Activated B cell treated with CpG ODN at 0.5 μM for 24 hours (primary cell): ENCODE measurements at places on chromosomes 1 and 21. TPM values are rescaled to one million over a fixed set of nuclear protein-coding genes. Genes with fewer than 3 reads are reported as not detected.

Gene FYB2
- total RNA-seq, result not detected in 2 replicates

Gene PTPN22
- total RNA-seq, result 25.5 and 26.1 TPM in 2 replicates

Gene S100A16
- total RNA-seq, result not detected in 2 replicates

Gene LEPR
- total RNA-seq, result 0.51 and 1.00 TPM in 2 replicates

Gene TMEM82
- not detected in 2 replicates for total RNA-seq

Gene ZNF683
- not detected in 2 replicates for total RNA-seq

Gene EXTL2
- total RNA-seq, result 3.7 and 4.8 TPM in 2 replicates

Gene LIN28A
- not detected in 2 replicates for total RNA-seq

Gene MNDA
- 14.2 and 17.3 TPM in 2 replicates for total RNA-seq

Gene TIE1
- not detected in 2 replicates for total RNA-seq

Gene AJAP1
- total RNA-seq, result not detected in 2 replicates

Gene PRPF38B
- total RNA-seq, result 77.3 and 88.1 TPM in 2 replicates

Gene SAMD13
- 0.18 TPM in 1 of 2 replicates, not detected in the other for total RNA-seq

Gene INTS3
- 81.1 and 88.6 TPM in 2 replicates for total RNA-seq

Gene ECE1
- total RNA-seq, result 208 and 209 TPM in 2 replicates

Gene CCDC27
- not detected in 2 replicates for total RNA-seq

Gene CCDC181
- not detected in 2 replicates for total RNA-seq

Gene CNTN2
- total RNA-seq, result not detected in 2 replicates

Gene RIPPLY3
- total RNA-seq, result not detected in 2 replicates

Gene ARHGAP30
- 154 and 158 TPM in 2 replicates for total RNA-seq

Gene CCDC17
- total RNA-seq, result 4.6 and 6.3 TPM in 2 replicates

Gene SMPDL3B
- total RNA-seq, result not detected in 2 replicates

Gene TMPRSS15
- total RNA-seq, result not detected in 2 replicates

Gene SLC44A5
- total RNA-seq, result 0.59 and 0.69 TPM in 2 replicates

Gene THEMIS2
- total RNA-seq, result 56.1 and 78.6 TPM in 2 replicates

Gene HSPA6
- 4.0 and 4.5 TPM in 2 replicates for total RNA-seq

Gene MAD2L2
- 34.4 and 34.9 TPM in 2 replicates for total RNA-seq

Gene KCNK2
- not detected in 2 replicates for total RNA-seq

Gene CAMTA1
- total RNA-seq, result 49.8 and 50.8 TPM in 2 replicates

Gene PDE4DIP
- total RNA-seq, result 25.6 and 33.2 TPM in 2 replicates

Gene CIART
- total RNA-seq, result 0.20 and 1.0 TPM in 2 replicates

Gene ITLN2
- not detected in 2 replicates for total RNA-seq
